ENCODE measurements at places on chromosomes 4 and X.

GRCh38 chr4:25863347-25863784 lies 578 bp upstream of the SEL1L3 start:
- no peak for DNase-seq

DNA sequence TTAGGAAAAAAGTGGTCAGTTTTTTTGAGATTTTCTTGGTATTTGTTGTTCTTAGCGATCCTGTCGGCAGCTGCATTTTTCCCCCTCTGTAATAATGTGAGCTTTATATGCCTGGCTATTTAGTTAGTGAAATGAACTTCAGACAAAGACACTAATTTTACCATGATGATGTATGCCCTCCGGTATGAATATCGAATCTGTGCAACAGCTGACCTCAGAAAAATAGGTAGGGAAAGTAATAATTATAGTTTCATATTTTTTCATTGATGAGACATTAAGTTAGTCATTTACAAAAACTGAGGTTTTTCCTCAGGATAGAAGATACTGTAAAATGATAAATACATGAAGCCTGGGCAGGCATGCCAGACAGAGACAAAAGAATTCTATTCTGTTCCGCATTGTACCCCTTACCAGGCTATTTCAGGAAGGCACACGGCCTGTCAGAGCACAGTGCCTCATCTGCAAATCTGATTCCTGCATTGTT lies 155.8 kb downstream of the SHROOM3 start:
- no peak for DNase-seq

DNA sequence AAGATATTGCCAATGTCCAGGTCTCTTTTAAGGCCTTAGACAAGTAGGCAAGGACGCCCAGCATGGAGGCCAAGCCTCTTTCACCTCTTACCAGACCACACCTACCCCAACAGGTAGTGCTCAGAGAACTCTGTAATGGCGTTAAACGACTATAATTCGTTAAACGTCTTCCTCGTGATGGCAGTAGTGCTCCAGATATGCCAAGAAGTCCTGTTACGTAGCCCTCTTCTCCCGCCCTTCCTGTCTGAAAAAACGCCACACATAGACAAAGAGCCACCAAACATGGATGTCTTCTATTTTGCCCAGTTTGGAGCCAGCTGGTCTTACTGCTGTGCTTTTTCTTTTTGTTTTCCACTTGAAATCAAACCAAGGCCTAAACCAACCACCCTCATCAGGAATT lies 190.7 kb downstream of the OR13H1 start:
- peak; percentile 16 for DNase-seq

DNA sequence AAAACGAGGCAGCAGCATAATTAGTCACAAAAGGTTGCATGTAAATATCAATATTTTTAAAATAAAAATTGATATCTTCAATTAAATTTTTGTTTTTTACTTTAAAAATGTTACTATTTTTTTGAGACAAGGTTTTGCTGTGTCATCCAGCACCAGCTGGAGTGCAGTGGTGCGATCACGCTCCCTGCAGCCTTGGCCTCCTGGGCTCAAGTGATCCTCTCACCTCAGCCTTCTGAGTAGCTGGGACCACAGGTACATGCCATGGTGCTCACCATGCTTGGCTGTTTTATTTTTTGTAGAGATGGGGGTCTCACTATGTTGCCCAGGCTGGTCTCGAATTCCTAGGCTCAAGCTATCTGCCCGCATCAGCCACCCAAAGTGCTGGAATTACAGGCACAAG lies 96.8 kb upstream of the FRAS1 start:
- DNase-seq: no peak

- DNase-seq: no peak
Observed at GRCh38 chr4:142960867-142961644, 115.0 kb upstream of the INPP4B start.
